H1 (cell line): ENCODE measurements at places on chromosomes 16 and 17. TPM values are rescaled to one million over a fixed set of nuclear protein-coding genes. Genes with fewer than 3 reads are reported as not detected.

KRT9 gene
- not detected in 2 replicates for total RNA-seq

GRCh38 chr17:69602972-69603371 is 188.5 kb downstream of the MAP2K6 start:
- DNase-seq: no peak

GRCh38 chr16:84794186-84794585 is 25.6 kb upstream of the CRISPLD2 start:
- no peak for DNase-seq

SPEM1 gene
- total RNA-seq: not detected in 2 replicates

DNA sequence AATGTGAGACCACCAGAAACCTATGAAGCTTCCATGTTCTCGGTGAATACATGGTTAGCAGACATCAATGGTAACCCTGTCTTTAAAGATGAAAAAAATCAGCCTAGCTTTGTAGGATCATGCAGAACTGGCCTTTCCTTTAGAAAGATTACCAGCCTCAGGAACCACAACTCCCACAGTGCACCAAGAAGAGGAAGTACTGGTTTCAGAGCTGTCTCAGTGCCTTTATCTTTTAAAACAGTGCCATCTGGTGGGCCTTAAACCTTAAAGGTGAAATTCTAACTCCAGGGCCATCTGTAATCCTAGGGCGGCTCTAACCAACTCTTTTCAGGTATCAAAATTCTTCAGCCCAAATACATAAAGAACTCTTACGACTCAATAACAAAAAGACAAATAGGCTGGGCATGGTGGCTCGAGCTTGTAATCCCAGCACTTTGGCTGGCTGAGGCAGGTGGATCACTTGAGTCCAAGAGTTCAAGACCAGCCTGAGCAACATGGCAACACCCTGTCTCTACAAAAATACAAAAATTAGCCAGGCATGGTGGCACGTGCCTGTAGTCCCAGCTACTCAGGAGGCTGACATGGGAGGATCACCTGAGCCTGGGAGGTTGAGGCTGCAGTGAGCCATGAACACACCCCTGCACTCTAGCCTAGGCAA is 5.4 kb downstream of the ATPAF2 start:
- DNase-seq: no peak

- no peak for DNase-seq
These were observed 1.0 kb downstream of the ZNRF1 start for GRCh38 chr16:74999609-75000480.

- DNase-seq: no peak
These were observed 12.8 kb downstream of the CDIP1 start for GRCh38 chr16:4525634-4526277.

KRT33A gene
- not detected in 2 replicates for total RNA-seq

- DNase-seq: no peak
These were observed 72.6 kb upstream of the CDH5 start for GRCh38 chr16:66293932-66294331.

GRCh38 chr16:12347365-12347764 is 370.8 kb downstream of the SNX29 start:
- DNase-seq: no peak

DNA sequence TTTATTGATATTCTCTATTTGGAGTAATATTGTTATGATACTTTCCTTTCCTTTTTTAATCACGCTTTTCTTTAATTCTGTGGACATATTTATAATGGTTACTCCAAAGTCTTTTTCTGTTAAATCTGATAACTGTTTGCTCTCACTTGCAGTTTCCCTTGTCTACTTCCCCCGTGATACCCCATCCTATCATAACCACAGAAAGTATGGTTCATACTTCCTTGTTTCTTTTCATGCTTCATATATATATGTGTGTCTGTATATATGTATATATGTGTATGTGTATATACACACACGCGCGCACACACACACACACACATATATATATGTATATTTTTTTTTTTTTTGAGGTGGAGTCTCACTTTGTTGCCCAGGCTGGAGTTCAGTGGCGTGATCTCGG is 23.5 kb downstream of the SPECC1 start:
- DNase-seq: no peak

- DNase-seq: no peak
These were observed 107.8 kb downstream of the XYLT1 start for GRCh38 chr16:17362946-17363345.

DNA sequence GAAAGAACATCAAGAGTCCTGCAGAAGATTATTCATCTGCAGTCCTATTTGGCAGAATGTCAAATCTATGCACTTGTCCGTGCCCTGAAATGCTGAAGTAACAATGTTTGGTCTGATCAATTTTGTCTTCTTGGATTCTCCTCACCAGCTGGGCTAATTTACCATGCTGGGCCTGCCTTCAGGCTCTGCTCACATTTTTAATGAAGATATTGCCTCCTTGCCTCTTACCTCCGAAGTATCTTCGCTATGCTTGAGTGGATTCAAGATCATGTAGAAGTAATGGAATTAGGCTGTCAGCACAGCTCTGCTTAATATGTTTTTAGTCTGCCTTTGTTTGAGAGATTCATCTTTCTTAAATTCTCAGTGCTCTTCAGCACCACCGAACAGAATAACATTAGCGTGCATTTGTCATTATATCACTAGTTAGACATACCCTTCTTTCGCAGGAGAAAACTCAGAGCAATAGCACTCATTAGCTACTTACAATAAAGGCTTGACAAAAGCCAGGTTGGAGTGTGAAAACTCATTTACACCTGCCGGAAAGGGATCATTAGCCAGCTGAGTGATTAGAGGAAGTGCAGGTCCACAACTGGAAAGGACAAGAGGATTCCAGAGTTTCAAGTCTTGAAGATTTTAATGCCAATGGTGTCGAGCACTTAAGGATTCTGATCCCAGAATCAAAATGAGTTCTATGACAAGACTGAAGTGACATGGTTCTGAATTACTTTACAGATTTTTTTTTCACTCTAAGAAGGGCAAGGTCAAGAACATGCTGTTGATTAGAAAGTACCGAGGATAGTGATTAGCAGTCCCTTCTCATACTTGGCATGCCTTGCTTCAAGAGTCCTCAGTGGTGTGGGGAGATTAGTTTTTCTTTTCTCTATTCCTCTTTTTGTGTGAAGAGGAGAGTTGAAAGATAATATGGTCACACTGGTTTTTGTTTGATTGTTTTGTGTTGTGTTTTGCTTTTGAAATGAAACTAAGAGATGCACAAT is 405.6 kb upstream of the TOM1L1 start:
- DNase-seq: no peak
